ENCODE measurements at places on chromosomes 11 and 22.

GRCh38 chr22:23036684-23037428, 33.5 kb upstream of the GNAZ start:
- DNase-seq = no peak

DNA sequence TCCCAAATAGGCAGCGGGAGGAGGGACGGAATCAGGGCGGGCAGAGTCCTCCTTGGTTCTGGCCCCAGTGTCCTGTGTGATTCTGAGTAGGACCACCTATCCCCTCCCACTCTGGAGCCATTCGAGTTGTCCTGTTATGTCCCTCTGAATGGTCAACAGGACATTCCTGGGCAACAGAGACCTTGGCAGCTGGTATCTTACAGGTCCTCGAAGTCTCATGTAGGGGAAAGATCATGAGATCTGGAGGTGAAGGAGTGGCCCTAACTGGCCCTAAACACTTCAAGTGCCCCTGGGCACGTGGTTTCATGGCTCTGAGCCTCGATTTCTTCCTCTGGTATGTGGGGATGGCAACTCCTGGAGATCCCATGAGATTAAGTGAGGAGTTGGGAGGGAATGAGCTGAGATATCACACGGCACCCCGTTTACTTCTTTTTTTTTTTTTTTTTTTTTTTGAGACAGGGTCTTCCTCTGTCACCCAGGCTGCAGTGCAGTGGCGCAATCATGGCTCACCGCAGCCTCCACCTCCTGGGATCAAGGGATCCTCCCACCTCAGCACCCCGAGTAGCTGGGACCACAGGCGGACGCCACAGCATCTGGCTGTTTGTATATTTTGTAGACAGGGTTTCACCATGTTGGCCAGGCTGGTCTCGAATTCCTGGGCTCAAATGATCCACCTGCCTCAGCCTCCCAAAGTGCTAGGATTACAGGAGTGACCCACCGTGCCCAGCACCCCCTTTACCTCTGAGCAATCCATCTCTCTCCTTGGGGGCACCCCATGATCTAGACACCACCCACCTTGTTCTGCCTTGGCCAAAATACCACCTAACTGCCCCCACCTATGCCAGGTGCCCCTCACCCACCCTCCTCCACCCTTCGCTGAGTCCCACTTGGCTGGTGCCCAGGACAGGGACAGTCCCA, 6.8 kb downstream of the LIF start:
- DNase-seq = no peak

DNA sequence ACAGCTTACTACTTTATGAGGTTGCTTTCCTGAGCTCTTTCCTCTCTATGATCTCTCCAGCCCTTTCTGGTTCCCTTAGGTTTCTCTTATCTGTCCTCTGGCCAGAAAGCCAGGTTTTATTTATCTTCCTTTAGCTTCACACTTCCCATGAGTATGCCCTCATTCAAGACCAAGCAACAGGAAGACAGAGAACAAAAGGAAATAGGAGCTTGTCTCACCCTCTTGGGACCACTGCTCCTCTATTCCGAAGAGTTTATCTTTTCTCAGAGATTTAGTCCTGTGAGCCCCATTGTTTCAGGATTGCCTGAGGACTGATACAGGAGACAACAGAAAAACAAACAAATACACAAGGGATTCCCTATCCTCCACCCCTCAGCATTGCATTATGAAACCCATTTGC, 62.4 kb upstream of the CCDC179 start:
- DNase-seq = no peak

DNA sequence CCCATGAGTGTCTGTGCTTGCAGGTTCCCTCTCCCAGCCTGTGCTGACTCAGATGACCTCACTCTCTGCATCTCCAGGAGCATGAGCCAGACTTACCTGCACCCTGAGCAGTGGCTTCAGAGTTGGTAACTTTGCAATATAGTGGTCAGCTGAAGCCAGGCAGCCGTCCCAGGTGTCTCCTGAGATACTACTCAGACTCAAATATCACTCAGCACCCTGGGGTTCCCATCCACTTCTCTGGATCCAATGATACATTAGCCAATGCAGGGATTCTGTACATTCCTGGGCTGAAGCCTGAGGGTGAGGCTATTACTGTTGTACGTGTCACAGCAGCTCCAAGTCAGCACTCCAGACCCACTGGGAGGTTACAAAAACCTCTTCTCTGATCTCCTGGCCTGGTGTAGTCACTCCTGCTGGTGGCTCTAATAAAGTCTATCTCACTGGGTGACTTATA, 87.8 kb upstream of the TOP3B start:
- DNase-seq = no peak

GRCh38 chr11:93225662-93226061, 27.9 kb upstream of the SLC36A4 start:
- DNase-seq = no peak

DNA sequence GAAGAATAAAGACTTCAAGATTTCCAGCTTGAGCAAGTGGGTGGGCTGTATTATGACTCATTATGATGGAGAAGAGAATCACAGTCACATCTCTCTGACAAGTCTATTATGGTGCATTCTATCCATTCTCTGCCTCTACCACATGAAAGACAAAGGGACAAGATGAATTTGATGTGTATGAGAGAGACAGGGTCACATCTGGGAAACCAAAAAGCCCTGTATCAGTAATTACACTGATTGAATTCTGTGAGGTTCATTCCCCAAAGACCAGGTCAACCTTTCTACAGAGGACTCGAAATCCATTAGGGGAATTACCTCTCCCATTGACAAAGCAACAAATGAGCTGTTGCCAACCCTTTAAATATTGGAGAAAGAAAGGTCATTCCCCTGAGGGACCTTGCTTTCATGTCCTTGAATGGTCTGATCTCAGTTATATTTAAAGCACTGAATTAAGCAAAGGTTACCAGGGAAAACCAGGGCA, 109.6 kb downstream of the USP35 start:
- no peak for DNase-seq
